ENCODE measurements at places on chromosomes 3 and 15.

GRCh38 chr3:67653425-67654098, 850 bp downstream of the SUCLG2 start:
- no peak for DNase-seq

DNA sequence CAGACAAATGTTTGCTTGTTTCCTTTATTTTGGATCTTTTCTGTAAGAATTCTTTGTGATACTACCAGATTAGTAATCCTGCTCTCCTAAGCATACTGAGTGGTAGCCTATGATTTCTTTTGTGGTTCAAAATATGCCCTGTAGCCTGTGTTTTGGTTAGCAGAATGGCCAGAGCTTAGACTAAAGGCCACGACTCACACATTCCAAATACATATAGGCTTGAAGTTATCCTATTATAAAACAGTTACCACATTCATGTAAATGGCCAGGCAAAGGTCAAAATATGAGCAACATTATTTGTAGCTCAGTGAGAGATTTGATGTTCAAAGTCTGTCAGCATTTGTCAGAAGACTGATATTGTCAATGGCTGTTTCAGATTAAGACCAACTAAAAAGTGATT, 84.5 kb downstream of the MITF start:
- no peak for DNase-seq

- no peak for DNase-seq
Observed at GRCh38 chr3:63355809-63356208, 77.7 kb downstream of the SYNPR start.

- no peak for DNase-seq
Observed at GRCh38 chr3:9087831-9088413, 124.7 kb upstream of the RAD18 start.

DNA sequence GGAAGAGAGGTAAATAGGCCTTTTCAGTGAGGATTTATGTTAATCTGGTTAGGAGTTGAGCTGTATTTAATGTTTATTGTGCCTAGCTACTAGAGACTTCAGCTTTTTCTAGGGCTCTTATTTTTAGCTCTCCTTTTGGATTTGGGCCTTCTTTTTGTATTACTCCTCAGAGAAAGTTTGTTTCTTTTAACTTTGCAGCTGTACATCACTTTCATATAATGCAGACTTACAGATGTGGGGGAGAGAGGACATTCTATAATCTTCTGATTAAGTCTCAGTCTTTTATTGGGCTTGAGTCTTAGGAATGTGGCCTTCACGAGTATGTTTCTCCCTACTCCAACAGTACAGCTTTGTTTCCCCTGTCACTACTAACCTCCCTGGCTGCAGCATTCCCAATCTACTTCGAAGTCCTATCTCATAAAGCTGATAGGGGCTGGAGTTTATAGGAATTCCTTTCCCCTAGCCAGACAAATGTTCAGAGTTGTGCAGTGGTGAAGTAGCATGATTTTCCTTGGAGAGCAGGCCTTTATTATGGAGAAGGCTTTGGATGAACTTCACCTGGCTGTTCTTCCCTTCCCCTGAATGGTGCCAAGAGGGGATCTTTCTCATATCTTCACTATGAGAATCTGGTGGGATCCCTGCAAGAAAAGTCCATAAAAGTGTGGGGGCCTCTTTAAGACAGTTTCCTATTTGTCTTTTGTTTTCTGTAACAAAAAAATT, 82.2 kb upstream of the CBLB start:
- no peak for DNase-seq

DNA sequence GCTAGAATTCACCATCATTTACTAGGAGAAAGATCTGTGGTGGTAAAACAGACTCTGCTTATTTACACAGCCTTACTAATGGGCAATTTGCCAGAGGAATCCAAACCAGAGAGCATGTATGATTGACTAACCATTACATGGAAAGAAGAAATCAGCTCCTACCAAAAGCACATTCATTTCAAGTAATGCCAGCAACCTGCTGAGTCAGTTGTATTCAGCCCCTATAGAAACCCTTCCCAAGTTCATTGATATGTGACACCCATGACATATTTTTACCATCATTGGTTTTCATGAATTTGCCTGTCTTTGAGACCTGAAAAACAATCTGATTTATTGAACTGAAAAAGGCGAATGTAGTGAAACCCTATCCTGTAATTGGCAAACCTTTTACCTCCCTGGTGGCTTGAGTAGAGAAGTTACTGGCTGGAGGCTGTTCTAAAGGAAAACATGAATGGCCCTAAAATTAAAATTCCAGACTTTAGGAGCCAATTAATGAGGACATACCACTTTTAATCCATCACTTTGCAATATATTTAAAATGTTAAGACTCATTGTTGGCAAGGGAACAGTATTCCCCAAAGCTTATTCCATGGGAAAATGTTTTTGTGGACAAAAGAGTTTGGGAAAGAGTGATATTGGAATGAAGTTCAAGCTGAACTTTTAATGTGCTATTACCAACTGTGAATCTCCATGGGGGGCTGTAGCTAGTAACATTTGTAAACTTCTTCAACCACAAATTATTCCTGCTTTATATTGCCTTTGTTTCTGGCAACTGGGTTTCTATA, 542.9 kb downstream of the FHIT start:
- DNase-seq: no peak

DNA sequence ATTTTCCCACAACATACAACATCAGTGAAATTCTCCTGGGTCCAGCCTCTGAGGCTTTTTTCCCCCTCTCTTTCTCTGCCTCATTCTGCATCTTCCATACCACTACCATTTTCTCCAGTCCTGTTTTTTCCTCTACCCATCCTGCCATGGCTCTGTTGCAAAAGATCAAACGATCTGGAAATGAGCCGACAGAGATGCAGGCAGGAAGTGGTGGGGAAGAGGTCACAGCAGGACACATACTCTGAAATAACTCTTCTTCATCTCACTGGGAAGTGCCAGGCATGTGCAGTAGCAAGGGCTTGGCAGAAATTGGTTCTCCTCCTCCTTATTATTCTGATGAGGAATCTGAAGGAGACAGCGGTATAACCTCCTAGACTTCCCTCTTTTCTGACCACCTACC, 114.3 kb downstream of the CORO2B start:
- DNase-seq: no peak

DNA sequence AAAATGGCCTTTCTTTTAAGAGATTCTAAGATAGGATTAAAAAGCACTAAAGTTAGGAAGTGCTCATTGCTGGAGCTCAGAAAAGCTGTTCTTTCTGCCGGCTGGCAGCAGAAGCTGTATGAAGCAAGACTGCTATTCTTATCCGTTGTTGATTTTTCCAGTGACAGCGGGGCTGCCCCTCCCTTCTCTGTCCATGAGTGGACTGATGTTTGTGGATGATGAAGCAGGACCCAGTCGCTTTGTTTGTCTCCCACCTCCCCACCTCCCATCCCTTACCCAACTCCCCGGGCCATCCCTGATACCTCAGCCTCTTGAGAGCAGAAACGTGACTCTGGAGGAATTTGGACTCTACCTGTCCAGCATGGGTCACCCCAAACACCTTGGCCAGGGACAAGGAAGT, 10.3 kb upstream of the MUSTN1 start:
- no peak for DNase-seq

DNA sequence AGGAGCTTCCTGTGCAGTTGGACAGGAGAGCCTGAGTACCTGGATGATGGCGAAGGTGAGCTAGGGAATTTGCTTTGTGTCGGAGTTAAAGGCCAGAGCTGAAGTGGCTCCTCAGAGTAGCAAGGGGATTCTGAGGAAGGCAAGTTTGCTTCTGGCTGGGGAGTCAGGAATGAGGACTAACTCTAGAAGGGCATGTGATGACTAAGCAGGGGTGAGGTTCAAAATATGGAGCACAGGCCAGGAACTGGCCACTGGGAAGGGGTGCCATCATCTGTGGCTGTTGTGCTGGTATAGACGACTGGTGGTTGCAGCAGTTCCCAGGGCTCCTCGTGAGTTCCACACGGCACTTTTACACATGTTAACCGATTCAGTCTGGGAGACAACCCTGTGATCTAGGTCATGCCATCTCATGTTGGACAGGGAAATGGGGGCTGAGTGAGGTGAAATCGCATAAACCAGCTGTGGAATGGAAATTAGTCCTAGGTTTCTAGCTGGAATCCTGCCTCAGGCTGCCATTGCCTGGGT, 100.8 kb downstream of the EEFSEC start:
- DNase-seq: no peak

DNA sequence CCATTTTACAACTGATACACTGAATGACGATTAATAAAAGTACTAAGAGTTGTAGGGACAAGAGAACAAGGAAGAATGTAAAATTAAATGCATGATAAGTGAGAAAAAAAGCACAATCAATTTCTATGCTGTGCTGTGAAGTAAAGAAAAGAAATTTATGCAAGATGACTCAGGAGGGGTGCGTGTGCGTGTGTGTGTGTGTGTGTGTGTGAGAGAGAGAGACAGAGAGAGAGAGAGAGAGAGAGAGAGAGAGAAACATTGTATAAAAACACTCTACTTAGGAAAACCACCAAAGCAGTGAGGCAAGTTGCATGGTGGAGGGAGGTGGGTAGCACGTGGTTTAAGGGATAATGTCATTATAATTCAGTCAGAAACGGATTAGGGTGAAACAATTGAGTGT, 580.8 kb upstream of the ALCAM start:
- DNase-seq: no peak

GRCh38 chr3:34361921-34362320, 563.5 kb downstream of the PDCD6IP start:
- no peak for DNase-seq

GRCh38 chr15:64560501-64560900, 100.1 kb downstream of the ZNF609 start:
- no peak for DNase-seq

DNA sequence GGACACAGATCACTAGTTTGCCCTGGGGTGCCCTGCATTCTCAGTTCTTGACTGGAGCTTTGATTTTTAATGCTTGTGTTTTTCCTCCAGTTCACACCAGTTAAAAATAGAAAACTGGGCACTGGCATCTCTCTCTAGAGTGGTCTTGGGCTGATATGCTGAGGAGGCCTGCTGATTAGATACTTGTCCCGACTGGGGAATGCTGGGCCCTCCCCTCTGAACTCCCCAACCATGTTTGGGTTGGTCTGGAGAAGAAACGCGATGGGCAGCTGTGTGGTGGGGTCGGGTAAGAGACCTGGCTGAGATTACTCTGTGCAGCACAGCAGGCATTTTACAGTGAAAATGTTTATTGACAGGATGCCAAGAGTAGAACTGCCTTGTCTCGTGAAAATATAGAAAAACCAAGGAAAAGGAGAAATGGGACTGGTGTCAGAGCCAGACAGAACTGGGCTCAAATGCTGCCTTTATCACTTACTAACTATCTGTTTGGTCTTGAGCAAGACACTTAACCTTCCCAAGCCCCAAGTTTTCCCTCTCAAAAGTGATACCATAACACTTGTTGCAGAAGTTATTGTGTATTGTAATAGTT, 1.6 kb upstream of the ACTC1 start:
- DNase-seq: no peak

DNA sequence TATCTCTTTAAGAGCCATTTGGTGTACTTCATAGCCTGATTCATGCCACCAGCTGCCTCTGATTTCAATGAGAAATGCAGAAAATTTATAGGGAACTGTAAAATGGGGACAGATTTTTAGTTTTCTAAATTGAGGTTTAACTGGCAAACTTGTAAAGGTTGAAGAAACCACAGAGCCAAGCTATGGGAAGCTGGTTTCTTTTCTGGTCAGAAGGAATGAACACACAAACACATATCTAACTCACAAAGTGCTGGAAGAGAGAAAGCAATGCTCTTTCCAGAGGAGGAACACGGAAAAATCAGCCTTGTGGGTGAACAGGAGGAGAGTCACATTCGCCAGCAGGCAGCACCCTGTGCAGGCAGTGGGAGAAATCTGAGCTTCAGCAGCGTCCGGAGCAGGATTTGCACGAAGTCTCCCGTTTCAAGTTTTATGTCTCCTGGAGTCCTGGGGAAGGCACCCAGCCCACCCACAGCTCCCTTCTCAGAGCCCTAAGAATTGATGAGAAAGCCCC, 481 bp downstream of the MASP1 start:
- no peak for DNase-seq

DNA sequence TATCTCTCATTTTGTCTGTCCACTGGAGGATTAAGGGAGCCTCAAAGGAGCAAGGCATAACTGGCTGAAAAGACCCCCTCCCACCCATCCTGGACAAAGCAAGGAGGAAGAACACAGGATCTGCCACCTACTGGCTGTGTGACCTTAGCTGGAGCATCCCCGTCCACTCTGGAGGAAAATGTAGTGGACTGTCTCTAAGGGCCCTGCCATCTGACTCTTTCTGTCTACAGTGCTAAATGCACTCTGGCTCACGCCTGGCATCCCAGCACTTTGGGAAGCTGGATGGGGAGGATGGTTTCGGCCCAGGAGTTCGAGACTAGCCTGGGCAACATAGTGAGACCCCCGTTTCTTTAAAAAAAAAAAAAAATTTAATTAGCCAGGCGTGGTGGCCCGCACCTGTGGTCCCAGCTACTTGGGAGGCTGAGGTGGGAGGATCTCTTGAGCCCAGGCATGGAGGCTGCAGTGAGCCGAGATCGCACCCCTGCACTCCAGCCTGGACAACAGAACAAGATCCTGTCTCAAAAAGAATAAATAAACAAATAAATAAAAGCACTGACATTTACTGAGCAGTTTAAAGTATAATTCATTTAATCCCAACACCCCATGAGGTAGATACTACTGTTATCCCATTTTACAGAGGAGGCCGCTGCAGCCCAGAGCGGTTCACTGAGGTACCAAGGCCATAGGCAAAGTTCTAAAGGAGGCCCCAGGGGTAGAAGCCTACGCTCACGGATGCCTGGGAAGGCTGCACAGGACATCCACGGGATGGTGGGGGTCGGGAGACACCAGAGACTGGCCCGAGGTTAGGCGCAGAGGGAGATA, 1.1 kb downstream of the TBC1D2B start:
- DNase-seq: no peak

- no peak for DNase-seq
Observed at GRCh38 chr3:189100866-189101265, 70.9 kb upstream of the TPRG1 start.

DNA sequence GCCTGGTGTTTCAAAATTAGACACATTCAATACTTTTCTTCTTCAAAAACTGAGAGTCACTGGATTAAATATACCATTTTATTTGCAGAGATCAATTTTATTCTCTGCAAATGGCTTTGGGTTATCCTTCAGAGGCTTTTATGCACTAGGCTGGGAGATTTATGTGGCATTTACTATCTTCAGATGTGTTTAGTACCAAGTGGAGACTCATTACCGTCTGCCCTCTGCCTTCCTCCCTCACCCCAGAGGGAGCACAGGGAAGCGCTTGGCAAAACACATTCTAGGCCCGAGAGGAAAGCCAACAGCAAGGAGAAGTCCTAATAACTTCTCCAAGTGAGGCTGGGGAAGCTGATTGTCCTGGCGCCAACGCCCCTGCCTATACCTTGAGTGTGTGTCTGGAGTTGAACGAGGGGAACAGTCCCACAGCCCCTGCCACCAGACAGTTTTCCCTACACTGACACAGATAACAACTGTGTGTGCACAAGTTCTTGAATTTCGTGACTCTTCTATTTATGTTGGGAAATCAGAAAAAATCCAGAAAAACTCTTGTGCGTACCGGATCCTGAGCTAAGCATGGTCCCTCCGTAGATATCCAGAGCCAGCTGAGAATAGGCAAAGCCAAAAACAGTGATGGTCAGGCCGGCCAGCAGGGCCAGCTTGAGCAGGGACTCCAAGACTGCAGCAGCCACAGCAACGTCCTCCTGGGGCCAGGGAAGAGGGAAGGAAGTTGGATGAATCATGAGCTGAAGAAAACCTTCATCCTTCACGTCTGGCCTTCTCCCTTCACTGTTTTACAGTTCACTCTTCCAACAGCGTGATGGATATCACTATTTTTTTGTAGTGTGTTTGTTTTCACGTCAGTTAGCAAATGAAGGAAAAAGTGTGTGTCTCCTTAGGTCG, 26.6 kb downstream of the RFT1 start:
- DNase-seq: no peak

GRCh38 chr3:15982667-15983196, 185.0 kb upstream of the ANKRD28 start:
- peak; percentile 89 for DNase-seq
